ENCODE measurements at places on chromosomes 13 and 19. TPM values are rescaled to one million over a fixed set of nuclear protein-coding genes. Genes with fewer than 3 reads are reported as not detected.

- peaks cover 46% of the 10 kb centered on the region for H3K4me1 ChIP-seq
- H3K27ac ChIP-seq, result peak overlapping the region; percentile 98
- H3K4me3 ChIP-seq, result peak overlapping the region; percentile 98
- DNase-seq, result peak; percentile 32
- H3K36me3 ChIP-seq, result no peaks in the 10 kb centered on the region
- H3K27me3 ChIP-seq, result no peaks in the 10 kb centered on the region
These were observed 1.8 kb downstream of the DACH1 start for GRCh38 chr13:71864986-71865873.

GRCh38 chr13:102020611-102021216 is 381.1 kb downstream of the FGF14 start:
- no peak overlapping the region for H3K27ac ChIP-seq
- peaks cover 10% of the 10 kb centered on the region for H3K27me3 ChIP-seq
- no peaks in the 10 kb centered on the region for H3K36me3 ChIP-seq
- DNase-seq, result no peak
- no peak overlapping the region for H3K4me3 ChIP-seq
- H3K4me1 ChIP-seq, result no peaks in the 10 kb centered on the region

DNA sequence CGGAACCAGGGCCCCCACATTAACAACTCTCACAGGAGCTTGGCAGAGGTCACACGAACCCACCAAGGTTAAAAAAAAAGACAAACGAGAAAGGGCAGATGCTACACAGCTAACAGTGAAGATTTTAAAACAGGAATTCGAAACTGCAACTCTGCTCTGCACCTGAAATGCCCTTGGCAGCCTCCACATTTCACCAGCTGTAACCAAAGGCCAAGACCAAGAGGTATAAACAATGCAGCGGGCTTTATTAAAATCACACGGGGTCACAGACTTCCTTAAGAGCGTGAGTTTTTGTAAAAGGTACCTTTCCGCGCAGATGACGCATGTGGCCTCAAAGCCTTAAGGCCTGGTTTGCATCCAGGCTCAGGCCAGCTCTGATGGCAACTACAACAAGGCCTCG is 88.2 kb downstream of the STK24 start:
- H3K4me3 ChIP-seq, result no peak overlapping the region
- H3K4me1 ChIP-seq, result peaks cover 65% of the 10 kb centered on the region
- no peak for DNase-seq
- H3K27me3 ChIP-seq, result no peaks in the 10 kb centered on the region
- no peaks in the 10 kb centered on the region for H3K36me3 ChIP-seq

Gene PLPPR3
- 162 TPM for total RNA-seq

Gene ZNF793
- total RNA-seq, result 29.7 TPM
